ENCODE measurements at places on chromosomes 6 and 20. TPM values are rescaled to one million over a fixed set of nuclear protein-coding genes. Genes with fewer than 3 reads are reported as not detected.
A peak's percentile ranks its signal among the peaks of the same experiment; 100 is the strongest.

The SEMG1 gene
- not detected for total RNA-seq

The PCK1 gene
- 5.3 TPM for total RNA-seq

The PACSIN1 gene
- total RNA-seq = 0.49 TPM

The TCF19 gene
- 5.9 TPM for total RNA-seq

The SLC17A2 gene
- total RNA-seq = not detected

The PRL gene
- 0.36 TPM for total RNA-seq

The RUNX2 gene
- total RNA-seq = 18.0 TPM

The PLA2G7 gene
- total RNA-seq = 5.9 TPM

The COL19A1 gene
- 0.98 TPM for total RNA-seq

The ECT2L gene
- 0.49 TPM for total RNA-seq

The TMEM242 gene
- 13.2 TPM for total RNA-seq

The TCFL5 gene
- 14.6 TPM for total RNA-seq

The SUN5 gene
- total RNA-seq = not detected

The PLAGL2 gene
- 7.9 TPM for total RNA-seq

DNA sequence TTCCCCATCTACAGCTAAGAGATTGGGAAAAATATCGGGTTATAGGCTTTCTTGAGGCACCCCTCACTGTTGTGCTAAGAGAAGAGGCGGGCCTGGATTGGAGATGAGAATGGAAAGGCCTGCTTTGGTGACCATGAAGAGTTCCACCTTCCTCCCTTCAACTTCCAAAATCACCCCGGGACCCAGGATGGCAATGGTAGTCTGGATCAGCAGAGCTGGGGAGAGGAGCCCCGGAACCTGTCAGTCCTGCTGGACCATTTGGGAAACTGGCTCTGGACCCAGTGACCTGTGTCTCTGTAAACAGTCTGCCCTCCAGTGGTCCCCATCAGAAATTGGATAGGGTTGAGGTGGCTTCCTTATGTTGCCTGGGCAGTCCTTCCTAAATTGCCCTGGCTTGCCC lies 1085.6 kb downstream of the KHDRBS2 start:
- DNase-seq = no peak

DNA sequence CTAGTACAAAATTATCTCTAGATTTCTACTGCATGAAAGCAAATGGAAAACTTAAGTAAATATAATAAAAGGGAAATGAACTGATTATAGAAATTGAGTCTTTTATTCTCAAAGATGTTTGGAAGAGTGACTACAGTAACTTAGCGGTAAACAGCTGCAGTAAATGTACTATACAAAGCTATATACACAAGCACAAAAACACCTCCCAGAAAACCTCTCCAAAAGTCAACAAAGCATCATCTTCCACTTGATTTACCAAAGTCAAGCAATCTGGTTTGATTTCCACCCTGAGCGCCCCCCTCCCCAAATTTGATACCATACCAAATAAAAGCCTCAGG lies 142.1 kb upstream of the SHLD1 start:
- DNase-seq = no peak

DNA sequence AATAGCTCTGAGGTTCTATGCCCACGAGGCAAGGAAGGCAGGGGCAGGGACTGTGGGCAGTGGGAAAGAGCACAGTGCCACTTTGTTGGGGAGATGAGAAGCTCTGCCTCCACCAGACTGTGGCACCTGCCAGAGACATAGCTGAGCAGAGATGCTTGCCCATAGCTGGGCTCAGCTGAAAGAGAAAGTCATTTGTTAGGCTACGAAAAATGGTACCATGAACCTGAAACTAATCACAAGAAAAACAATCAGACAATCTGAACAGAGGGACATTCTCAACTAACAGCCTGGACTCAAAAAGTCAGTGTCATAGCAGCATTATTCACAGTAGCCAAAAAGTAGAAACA lies 32.9 kb upstream of the TCP11 start:
- no peak for DNase-seq

GRCh38 chr6:157223511-157223910 lies 99.8 kb downstream of the TMEM242 start:
- no peak for DNase-seq

DNA sequence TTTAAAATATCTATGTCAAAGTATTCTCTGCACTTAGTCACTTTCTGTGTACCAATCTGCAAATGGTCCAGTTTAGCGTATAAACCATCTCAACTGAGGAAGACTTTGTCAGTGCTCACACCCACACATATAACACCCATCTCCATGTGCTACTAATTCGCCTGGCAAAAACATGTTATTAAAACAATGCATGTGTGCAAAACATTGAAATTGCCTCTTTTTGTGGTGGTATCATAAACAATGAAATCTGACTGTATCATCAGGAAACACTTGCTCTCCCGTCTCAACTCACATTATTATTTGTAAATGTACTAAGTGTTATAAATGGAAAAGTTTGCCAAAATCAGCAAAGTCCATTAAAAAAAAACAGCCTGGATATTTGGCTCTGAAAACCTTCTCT lies 105.9 kb upstream of the FOXC1 start:
- no peak for DNase-seq

DNA sequence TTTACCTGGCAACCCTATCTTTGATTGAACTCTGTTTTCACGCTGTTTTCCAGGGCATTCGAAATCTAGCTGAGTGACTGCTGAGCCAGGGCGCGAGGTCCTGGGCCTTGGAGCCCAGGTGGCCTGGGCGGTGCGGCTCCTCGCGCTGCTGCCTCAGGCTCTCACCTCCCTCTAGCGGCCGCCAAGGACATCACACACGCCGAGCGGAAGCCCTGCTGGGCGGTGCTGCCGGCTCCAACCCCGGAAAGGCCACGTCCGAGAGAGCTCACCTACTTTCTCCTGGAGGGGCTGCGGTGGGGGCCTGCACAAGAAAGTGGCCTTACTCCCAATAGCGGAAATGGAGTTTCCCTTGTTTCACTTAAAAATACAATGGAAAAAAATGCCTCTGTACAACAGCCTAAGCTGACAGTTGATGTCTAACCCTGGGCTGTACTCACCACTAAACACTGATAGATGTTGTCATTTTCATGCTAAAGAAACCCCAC lies 77.7 kb downstream of the ELOVL4 start:
- peak; percentile 86 for DNase-seq

DNA sequence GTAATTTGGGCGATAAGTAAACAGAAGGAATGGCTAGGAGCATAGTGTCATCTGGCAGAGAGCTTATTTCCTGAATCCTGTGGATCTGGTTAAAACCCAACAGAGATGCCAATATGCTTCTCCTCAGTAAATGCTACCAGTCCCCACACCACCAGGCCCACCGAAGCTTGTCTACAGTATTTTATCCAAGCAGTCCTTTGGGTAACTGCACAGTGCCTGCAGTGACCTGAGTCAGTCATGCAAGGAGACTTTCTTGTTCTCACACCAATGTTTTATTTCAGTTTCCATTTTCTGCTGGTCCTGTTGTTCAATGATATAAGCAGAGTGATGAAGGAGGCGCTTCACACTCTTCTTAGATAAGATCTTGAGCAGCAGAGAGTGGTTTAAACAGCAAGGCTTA lies 326.3 kb downstream of the RIMS1 start:
- DNase-seq = no peak

DNA sequence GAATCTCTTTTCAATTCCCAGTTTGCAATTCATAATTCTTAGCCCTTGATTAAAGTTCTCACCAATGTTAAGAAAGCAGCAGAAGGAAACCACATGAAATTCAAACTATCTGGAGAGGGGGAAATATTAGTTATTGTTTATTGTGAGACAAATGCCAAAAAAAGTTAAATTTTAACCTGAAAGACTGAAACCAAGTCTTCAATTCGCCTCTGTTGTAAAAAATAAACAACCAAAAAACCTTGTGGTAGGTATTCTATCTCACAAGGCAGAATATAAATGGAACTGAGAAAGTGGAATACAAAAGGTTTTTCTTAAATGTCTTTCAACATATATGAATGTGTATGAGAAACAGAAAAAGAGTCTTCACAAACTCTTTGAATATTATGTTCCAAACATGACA lies 24.8 kb downstream of the TMX4 start:
- DNase-seq = no peak

GRCh38 chr6:34142061-34142998 lies 3.6 kb downstream of the GRM4 start:
- no peak for DNase-seq

DNA sequence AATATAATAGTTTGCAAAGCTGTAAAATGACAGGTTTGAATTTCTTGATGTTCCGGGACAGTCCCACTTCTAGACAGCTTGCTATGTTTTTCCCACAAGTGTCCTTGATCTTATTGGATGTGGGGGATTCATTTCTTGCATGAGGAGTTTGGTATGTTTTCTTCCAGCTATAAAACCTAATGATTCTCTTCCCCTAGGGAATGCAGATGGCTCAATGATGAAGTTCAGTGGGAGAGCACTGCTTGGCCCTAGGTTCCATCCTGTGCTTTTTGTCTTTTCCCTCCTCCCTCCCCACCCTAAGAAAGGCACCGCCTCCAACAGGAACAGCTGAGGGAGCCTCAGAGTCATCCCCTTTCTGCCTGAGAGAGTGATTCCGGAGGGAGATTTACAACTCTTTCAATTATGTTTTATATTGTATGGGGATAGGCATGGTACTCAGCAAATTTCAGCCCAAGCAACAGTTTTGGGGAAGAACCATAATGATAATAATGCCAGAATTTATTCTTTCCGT lies 149.2 kb downstream of the PHACTR1 start:
- DNase-seq = no peak

- DNase-seq = no peak
Observed at GRCh38 chr6:2454180-2454579, 208.8 kb upstream of the GMDS start.

DNA sequence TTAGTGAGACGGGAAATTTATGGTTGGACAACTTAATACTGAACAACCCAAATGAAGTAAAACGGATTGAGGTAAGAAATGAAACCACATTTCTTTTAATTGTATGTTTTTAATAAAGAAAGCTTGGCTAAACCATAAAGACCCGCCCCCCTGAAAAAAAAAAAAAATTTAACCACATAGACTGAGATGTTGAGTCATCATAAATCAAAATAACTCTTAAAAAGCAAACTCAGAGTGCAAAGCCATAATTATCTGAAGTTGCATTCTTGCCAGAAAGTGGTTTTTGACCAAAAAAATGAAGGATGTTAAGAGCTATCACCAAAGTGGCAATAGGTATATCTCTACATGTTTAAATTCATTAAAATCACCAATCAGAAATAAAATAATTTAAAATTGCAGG lies 101.8 kb upstream of the COL21A1 start:
- no peak for DNase-seq

- DNase-seq = no peak
Observed at GRCh38 chr20:17109307-17109706, 117.5 kb upstream of the PCSK2 start.

GRCh38 chr20:63706852-63707557 lies 771 bp downstream of the ARFRP1 start:
- DNase-seq = peak; percentile 72

DNA sequence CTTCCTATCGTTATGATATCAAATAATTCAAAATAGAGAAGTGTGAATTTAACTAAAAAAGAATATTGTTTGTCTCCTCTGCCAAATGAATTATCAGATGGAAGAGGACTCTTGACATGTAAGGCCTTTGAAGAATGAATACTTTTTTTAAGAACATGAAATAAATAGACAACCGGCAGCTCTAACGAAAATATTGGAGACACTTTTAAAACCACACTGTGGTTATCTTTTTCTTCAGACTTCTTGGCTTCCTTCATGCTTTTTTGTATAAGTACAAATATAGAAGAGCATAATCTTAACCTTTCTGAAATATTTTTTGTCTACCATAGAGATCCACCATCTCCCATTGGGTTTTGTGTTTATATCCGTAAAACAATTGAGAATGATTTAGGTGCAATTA lies 115.2 kb upstream of the SCGN start:
- DNase-seq = no peak

- DNase-seq = no peak
Observed at GRCh38 chr20:52768694-52769093, 203.5 kb upstream of the TSHZ2 start.

DNA sequence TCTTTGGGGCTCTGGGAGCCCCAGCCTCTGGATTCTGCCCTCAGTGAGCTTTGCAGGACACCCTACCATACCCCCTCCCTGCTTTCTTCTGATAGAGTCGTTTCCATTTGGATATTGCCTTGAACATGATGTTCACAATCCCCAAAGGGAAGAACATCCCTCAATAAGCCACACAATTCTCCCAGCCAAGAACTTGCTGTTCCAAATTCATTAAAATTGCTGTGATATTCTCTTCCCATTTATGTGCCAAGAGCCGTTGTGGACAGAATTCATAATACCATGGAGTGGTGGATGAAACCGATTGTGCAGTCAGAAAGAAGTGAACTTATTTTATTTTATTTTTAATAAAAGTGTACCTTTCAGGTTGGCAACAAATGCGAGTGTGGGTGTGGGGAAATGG lies 95.8 kb downstream of the DHX35 start:
- no peak for DNase-seq

GRCh38 chr6:151276112-151276740 lies 36.5 kb downstream of the AKAP12 start:
- no peak for DNase-seq

DNA sequence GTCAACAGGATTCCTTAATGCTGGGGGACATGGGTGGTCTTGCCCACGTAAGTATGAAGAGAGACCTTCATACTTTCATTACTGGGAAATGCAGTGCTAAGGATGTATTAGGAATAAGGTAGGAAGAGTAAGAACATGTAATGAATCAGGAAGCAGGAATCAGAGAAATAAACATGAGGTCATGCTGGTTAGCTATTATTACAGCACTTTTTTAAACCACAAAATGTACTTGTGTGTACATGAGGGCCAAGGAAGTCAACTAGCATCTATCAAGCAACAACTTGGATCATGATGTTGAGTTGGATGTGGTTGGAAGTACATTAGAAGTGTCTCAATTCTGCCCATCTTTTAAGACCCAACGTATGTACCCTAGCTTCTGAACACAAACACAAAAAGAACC lies 63.5 kb upstream of the E2F3 start:
- no peak for DNase-seq

- no peak for DNase-seq
Observed at GRCh38 chr20:60086821-60087562, 128.8 kb downstream of the CDH26 start.

GRCh38 chr6:36642913-36643817 lies 35.3 kb upstream of the CDKN1A start:
- peak; percentile 82 for DNase-seq
